ENCODE measurements at places on chromosomes 6 and 20.

GRCh38 chr20:34524426-34524825 is 8.2 kb downstream of the DYNLRB1 start:
- H3K27me3 ChIP-seq, result no peaks in the 10 kb centered on the region
- H3K36me3 ChIP-seq, result peaks cover 4% of the 10 kb centered on the region
- H3K4me3 ChIP-seq, result no peak overlapping the region

GRCh38 chr20:17766226-17766625 is 66.5 kb downstream of the BANF2 start:
- peaks cover 21% of the 10 kb centered on the region for H3K27me3 ChIP-seq
- no peak overlapping the region for H3K27ac ChIP-seq
- DNase-seq, result no peak
- no peak overlapping the region for H3K4me3 ChIP-seq

DNA sequence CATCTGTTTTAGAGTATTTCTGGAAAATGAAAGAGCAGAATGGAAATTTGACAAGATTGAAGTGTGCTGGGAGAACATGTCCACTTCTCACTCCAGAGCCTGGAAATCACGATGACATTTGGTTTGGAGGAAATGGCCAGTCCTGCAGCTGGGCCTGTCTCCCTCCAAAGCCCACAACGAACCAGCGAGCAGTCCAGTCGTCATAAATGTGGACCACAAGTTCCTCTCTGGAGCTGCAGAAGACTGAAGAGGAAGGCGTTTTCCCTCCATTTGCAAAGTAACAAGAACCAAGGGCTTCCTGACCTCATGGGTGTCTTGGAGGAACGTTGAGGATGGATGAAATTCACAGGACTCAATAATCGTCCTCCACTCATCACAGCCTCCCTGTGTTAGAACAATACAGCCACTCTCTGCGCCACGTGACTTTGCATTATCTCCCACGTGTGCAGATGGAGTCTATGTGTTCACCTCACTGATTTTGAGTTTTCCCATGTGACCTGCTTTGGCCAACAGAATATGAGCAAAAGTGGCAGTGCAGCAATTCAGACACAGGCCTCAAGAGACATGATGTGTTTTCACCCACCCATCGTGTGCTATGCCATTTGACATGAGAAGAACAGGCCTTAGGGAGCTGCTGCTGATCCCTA is 9.1 kb upstream of the SPATS1 start:
- no peaks in the 10 kb centered on the region for H3K4me1 ChIP-seq
- no peaks in the 10 kb centered on the region for H3K36me3 ChIP-seq

GRCh38 chr6:34276881-34277762 is 28.3 kb upstream of the SMIM29 start:
- H3K4me1 ChIP-seq, result no peaks in the 10 kb centered on the region
- peaks cover 4% of the 10 kb centered on the region for H3K36me3 ChIP-seq
- no peak for DNase-seq
- H3K27ac ChIP-seq, result no peak overlapping the region

- DNase-seq, result no peak
- no peak overlapping the region for H3K27ac ChIP-seq
These were observed 223.2 kb downstream of the SYNDIG1 start for GRCh38 chr20:24692446-24693200.

DNA sequence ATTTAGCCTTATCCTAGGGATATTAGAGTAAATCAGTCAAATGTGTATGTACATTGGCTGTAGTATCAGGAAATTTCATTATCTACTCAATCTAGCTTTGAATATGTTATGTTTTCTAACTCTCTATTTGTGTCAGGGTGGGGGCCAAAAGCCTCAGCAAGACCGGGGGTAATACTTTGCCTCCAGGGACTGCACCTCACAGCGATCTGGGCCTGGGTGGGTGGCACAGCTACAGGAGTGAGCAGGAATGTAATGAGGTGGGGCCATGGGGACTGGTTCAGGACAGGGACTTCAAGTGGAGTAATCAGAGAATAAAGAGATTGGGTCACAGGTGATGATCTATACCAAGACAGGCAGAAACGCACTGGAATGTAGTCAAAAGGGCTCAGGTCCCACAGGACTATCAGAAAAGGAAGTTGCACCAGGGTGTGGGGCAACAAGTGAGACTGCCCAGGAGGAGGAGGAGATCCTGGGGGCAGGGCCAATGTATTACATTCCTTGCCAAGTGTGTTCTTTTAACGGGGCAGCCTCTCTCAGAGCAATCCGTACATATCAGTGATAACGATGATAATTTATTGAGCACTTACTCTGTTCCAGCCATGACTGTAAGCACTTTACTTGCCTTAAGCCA is 54.0 kb downstream of the PIGU start:
- no peak overlapping the region for H3K27ac ChIP-seq
- no peaks in the 10 kb centered on the region for H3K4me1 ChIP-seq
- H3K27me3 ChIP-seq, result no peaks in the 10 kb centered on the region
- peaks cover 16% of the 10 kb centered on the region for H3K36me3 ChIP-seq

DNA sequence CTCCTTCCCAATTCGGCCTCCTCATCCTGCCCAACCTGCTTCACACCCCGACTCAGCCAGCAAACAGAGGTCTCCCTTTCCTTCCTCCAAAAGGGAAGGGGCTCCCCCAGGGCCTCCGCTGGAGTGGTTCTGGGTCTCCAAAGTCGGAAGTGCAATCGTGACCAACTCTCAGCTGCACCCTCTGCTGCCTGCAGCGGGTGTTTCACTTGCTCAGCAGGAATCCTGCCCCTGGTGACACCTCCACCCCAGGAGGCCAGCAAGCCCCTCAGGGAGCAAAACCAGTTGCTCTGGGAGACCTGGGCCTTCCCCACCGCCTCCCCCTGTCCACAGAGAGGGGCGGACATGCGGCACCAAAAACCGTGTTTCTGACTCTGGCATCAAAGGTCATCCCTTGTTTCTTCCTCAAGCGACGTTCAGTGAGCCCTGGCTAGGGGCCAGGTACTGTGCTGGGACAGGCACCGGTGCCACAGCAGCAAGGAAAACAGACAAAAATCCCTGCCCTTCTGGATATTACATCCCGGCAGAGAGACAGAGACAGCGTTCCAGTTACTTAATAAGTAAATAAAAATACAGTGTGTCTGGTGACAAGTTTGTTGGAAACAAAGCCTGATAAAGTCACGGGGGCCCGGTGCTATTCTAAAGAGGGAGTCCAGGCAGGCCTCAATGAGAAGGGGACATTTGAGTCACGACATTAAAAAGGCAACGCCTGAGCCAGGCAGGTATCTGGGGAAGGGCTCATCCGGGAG is 219.0 kb downstream of the BMP7 start:
- H3K27ac ChIP-seq, result no peak overlapping the region
- no peaks in the 10 kb centered on the region for H3K36me3 ChIP-seq
- H3K4me3 ChIP-seq, result no peak overlapping the region
- no peaks in the 10 kb centered on the region for H3K4me1 ChIP-seq

GRCh38 chr6:37027036-37027720 is 21.7 kb downstream of the FGD2 start:
- H3K27ac ChIP-seq, result no peak overlapping the region
- H3K27me3 ChIP-seq, result no peaks in the 10 kb centered on the region
- no peak for DNase-seq
- no peak overlapping the region for H3K4me3 ChIP-seq
- H3K4me1 ChIP-seq, result peaks cover 27% of the 10 kb centered on the region
- no peaks in the 10 kb centered on the region for H3K36me3 ChIP-seq

DNA sequence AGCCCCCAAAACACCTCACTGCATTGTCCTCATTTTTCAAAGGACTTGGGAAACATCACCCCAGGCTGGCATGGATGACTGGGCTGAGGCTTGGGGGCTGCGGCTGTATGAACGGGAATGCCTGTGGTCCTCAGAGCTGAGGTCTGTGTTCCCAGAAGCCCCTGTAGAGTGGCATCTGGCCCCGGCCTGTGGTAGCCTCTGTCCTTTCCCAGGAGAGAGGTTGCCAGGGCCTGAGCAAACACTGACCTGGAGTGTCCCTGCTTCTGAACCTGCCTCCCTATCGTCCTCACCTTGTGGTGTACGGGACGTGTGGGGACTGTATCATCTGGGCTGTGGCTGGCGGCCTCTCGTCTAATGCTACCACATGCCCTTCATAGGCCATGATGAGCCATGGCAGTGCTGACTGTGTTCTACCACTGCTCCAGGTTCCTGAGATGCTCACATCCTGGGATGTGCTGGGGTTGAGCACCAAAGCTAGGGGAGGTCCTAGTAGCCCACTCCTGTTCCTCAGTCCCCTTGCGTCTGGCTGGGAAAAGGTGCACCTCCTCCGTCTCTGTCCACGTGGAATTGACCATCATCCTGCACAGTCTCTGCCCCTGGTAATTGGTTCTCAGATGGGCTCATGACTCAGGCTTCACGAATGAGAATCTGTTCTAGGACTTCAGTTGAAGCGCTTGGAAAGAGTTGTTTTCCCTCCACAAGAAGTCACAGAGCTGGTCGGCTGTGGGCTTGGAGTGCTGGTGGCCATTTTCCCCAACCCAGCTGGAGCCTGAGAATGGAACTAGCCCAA is 27.6 kb downstream of the PHACTR3 start:
- no peak for DNase-seq
- H3K4me1 ChIP-seq, result no peaks in the 10 kb centered on the region
- H3K36me3 ChIP-seq, result no peaks in the 10 kb centered on the region
- no peak overlapping the region for H3K4me3 ChIP-seq
